Mucosa of descending colon (tissue), 3 donors: ENCODE measurements at places on chromosomes 5 and 9. TPM values are rescaled to one million over a fixed set of nuclear protein-coding genes. Genes with fewer than 3 reads are reported as not detected.

GRCh38 chr5:173472784-173473278 is 143.6 kb downstream of the BOD1 start:
- no peak for DNase-seq

DNA sequence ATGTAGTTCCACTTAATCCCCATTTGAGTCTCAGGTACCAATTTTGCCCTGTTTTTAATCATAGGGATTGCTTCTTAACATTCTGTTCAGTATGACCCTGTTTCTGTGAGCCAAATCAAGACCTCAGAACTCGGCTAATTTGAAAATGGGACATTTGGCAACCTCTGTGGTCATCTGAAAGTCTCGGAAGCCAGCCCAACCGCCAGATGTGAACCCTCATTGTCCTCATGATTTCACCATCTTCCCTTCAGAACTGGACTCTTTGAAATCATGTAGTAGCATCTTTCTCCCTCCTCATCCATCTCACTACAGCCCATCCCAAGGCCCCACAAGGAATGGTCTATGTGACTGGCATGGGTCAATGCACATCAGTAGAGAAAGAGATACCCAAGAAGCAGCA is 88.9 kb downstream of the S1PR3 start:
- no peak for DNase-seq

GRCh38 chr5:39148983-39149534 is 70.3 kb downstream of the FYB1 start:
- no peak for DNase-seq

DNA sequence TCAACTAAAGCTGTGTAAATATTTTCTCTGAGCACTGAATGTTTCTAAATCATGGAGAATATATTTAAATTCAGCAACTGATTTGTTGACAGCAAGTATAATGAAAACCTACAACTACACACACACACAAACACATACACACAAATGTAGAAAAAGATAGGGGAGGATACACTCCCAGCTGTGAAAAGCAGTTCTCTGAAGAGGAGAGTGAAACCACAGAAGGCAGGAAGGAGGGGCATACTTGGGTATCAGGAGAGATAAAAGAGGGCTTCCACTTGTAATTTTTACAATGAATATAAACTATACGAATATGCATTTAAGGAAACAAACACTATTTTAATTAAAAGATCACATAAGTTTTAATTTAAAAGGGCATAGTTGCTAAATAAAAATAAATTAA is 227.8 kb upstream of the SLC24A2 start:
- DNase-seq = no peak

GRCh38 chr5:9898319-9898718 is 268.2 kb upstream of the TAS2R1 start:
- peak; percentile 41 for DNase-seq

GRCh38 chr5:179287071-179287470 is 58.2 kb downstream of the ADAMTS2 start:
- DNase-seq = no peak

The TNFSF15 gene
- total RNA-seq = 8.7 TPM

The MYMK gene
- total RNA-seq = not detected

DNA sequence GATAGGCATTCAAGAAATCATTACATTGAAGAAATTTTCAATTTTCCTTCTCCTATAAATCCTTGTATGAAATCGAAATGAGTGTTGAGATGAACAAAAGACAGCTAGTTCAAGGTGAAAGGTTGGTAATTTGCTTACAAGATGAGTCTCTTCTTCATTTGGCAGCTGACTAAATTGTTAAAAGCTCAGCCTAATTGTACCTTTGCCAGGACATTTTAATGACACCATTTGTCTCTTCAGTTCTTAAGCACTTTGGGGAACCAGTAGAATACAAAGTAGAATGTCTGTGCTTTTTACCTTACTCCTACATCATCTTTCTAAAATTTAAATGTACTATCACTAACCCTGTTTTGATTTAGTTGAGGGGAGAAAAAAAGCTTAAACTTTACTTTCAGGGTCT is 59.4 kb downstream of the GRAMD2B start:
- no peak for DNase-seq

- DNase-seq = no peak
Observed at GRCh38 chr5:174118823-174119467, 73.4 kb downstream of the NSG2 start.

The LCN10 gene
- total RNA-seq = 2.7 TPM

The SLC6A3 gene
- not detected for total RNA-seq

DNA sequence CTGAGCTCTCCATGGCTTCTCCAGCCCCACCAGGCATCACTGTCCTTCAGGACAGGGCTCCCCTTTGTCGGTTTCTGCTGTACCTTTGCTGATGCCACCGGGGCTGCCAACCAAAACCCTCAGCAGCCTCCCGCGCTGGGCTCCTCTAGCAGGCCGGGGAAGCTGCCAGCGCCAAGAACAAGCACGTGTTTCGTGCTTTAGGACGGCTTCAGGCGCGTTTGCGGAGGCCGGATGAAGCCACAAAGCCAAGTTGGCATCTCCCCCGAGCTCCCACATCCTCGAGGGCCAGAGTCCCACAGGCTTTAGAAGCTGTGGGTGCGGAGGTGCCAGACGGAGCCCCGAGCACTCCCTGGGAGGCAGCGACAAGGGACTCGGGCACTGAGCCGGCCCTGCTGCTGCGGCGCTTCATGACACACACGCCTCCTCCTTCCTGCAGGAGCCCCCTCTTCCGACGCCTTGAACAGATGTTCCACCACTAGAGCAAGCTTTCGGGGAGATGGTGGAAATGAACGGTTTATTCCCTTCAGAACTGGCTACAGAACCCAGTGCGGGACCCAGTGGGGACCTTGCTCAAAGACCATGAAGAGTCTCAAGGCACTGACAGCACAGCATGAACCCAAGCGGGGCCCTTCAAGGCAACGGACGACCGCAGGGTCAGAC is 36.7 kb downstream of the SARDH start:
- peak; percentile 47 for DNase-seq

The CAVIN4 gene
- total RNA-seq = 0.14 TPM

DNA sequence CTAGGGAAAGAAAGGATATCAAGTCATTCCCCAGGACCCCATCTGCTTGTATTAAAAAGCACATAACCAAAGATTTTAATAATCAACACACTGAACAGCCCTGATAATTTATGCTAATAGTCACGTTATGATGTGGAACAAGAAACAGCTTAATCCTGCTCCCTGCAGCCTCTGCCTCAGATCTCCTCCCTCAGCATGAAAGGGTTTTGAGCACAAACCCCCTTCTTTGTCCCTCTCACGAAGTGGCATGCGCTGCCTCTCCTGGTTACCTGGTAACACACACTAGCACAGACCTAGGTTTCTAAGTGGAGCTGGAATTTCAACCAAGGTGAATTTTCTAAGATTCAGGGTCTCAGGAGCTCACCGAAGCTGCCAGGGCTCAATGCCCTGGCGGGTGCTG is 5.1 kb downstream of the IGFBPL1 start:
- no peak for DNase-seq

- no peak for DNase-seq
Observed at GRCh38 chr5:38670878-38671277, 114.4 kb upstream of the LIFR start.

- DNase-seq = peak; percentile 80
Observed at GRCh38 chr9:35736201-35736633, 3.8 kb downstream of the CREB3 start.

- no peak for DNase-seq
Observed at GRCh38 chr9:22065431-22066200, 56.5 kb upstream of the CDKN2B start.

The TEX48 gene
- total RNA-seq = not detected

GRCh38 chr9:110095776-110096175 is 112.2 kb downstream of the C9orf152 start:
- DNase-seq = no peak

DNA sequence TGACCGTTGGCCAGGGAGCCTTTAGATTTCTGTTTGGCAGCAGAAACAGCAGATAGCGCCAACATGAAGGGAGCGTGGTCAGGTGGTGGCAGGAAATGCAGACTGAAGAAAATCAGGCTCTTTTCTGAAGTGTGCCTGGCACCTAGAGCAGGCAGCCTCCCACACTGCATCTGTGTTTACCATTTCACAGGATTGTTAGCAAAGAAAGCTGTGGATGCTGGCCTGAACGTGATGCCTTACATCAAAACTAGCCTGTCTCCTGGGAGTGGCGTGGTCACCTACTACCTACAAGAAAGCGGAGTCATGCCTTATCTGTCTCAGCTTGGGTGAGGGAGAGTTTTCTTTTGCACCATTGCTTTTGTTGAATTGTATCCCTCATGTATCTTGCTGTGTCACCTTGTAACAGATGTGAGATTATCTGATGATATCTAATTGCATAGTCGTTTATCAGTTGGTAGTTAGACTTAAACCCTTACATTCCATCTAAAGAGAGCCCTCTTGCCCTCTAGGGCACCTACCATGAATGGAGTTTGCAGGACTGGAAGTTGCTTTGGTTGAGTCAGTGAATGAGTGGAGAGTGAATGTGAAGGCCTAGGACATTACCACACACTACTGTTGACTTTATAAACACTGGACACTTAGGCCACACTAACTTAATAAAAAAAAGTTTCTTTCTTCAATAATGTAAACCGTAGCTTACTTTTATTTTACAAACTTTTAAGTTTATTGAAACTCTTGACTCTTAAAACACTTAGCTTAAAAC is 42.8 kb downstream of the ACO1 start:
- DNase-seq = peak; percentile 54

The IFNK gene
- total RNA-seq = not detected

DNA sequence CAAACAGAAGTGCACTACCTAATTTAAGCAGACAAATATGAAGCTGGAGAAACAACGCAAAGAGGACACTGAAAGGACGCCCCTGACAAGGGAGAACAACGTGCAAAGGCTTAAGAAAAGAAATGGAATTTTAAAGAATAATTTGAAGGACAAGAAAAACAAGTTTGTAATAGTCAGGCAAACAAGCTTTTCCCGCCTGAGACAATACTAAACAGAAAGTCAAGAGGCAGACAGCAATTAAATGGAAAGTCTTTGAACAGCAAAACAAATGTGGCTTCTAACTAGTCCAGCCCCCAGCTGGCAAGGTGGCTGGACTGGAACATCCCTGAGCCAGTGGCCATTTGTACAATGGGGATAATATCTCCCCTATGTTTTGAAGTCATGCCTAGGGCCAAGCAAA is 63.3 kb downstream of the SIL1 start:
- DNase-seq = no peak

GRCh38 chr5:148443998-148444397 is 60.2 kb downstream of the FBXO38 start:
- no peak for DNase-seq

The CDKN2B-AS1 gene
- total RNA-seq = 78.7 TPM

- DNase-seq = no peak
Observed at GRCh38 chr9:126123927-126124326, 202.7 kb upstream of the MVB12B start.

- no peak for DNase-seq
Observed at GRCh38 chr5:179194201-179194910, 134.2 kb downstream of the ZNF354C start.

The WDR38 gene
- not detected for total RNA-seq

DNA sequence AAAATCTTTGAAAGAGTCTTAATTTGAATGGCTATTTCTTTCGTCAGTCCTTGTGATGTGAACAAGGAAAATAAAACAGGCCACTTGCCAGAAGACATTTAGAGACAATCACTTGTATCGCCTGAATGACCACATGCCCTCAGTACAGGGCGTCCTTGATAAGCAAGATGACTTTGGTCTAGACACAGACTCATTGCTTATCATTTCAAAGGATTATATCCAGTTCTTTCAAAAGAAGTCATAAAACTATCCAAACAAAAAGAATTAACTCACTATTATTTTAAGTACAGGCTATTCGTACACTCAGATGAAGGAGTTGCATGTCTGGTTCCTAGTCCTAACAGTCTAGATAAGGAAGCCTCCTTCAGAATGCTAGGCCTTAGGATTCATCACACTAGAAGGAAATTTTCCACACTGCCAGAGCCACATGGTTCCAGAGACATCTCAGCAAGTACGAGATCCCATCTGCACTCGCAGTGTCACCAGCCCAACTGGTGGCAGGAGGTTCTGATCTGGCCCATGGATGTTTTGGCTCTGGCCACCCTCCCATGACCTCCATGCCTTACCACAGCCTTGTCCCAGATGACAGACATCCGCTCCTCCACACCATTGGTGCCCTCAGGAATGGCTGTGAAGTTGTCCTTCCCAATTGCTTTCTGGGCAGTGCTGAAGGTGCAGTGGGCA is 109.6 kb downstream of the DPYSL3 start:
- DNase-seq = no peak

The SPAG8 gene
- 2.5 TPM for total RNA-seq

- no peak for DNase-seq
Observed at GRCh38 chr9:78242041-78242440, 6.2 kb downstream of the CEP78 start.

DNA sequence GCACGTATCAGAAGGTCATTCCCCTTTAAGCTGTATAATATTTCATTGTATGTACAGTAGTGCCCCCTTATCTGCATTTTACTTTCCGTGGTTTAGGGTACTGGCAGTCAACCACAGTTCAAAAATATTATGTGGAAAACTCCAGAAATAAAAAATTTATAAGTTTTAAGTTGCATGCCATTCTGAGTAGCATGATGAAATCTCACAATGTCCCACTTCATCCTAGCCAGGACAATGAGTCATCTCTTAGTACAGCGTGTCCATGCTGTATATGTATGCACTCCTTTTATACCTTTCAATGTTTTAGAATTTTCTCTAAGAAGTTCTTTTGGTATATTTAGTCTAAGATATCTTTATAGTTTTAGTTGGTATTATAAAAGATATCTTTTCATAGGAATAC is 115.0 kb upstream of the HAND1 start:
- DNase-seq = no peak

DNA sequence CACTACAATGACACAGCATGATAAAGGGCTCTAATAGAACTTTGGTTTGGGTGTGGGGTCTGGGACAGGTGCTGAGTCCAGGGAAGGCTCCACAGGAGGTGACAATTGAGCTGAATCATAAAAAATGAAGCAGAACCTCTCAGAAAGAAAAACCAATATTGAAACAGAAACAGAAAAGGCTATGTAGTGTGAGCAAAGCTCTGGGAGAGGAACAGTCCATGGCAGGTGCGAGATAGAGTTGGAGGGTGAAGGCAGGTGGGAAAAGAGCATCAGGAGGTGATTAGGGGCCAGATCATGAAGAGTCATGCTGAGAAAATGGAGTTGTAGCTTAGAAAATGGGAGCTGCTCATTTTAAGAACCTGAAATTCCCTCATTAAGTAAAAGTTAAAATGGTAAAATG is 164.9 kb downstream of the KCTD16 start:
- no peak for DNase-seq

The LCN2 gene
- total RNA-seq = 456 TPM

GRCh38 chr5:106634375-106634774 is 1036.4 kb downstream of the EFNA5 start:
- no peak for DNase-seq

GRCh38 chr9:135211524-135211890 is 124.0 kb downstream of the OLFM1 start:
- DNase-seq = peak; percentile 11
